Suprapubic skin (tissue), 4 donors: ENCODE measurements at places on chromosomes 6 and 20.

DNA sequence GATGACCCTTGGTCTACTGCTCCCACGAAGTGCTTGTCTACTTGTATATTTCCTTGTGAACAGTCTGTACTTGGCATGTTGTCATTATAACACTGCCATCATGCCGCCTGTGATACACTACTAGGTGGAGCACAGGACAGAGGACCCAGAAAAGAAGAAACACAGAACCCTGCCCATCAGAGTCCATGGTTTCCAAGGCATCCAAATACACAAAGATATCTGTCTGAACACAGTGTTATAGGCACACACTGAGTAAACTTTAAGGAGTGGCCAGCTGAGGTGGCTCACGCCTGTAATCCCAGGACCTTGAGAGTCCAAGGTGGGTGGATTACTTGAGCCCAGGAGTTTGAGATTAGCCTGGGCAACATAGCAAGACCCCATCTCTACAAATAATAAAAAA, 110.5 kb upstream of the SLC2A12 start:
- no peak overlapping the region for H3K4me3 ChIP-seq
- no peak overlapping the region for H3K27ac ChIP-seq
- H3K4me1 ChIP-seq: no peaks in the 10 kb centered on the region
- H3K36me3 ChIP-seq: peaks cover 5% of the 10 kb centered on the region

DNA sequence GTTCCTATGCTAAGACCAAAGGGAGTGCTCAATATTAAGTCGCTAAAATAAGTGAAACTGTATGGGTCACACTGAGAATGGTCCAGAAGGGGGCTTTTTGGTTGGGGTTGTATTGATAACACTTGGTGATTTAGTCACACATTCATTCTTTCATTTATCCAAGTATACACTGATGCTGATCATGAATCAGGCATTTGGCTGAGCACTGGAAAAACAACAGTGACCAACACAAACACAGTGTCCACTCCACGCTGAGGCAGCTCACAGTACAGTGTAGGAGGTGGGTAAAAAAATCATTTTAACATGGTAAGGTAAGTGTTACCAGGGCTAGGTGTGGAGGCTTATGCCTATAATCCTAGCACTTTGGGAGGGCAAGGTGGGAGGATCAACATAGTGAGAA, 9.2 kb upstream of the FAM83C start:
- no peaks in the 10 kb centered on the region for H3K27me3 ChIP-seq
- peaks cover 32% of the 10 kb centered on the region for H3K4me1 ChIP-seq
- DNase-seq: no peak
- no peak overlapping the region for H3K27ac ChIP-seq
- H3K36me3 ChIP-seq: no peaks in the 10 kb centered on the region

DNA sequence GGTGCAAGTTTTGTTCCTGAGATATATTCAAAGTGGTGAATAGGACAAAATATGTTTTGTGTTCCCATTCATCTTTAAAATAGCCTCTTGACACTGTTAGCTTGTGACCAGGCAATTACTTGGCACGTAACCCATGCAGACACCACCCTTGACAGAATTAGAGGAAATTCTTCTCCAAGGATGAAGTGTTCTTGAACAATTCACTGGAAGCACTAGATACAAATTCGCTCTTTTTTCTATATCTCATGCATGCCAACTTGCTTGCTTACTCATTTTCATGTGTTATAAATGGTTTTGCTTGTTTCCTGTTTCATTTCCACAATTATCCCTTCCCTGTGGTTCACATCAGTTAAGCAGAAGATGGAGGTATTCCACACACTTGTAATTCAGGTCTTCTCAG, 105.2 kb upstream of the MAN1A1 start:
- no peaks in the 10 kb centered on the region for H3K27me3 ChIP-seq
- DNase-seq: no peak
- H3K4me1 ChIP-seq: peaks cover 4% of the 10 kb centered on the region
- H3K4me3 ChIP-seq: no peak overlapping the region
- H3K36me3 ChIP-seq: no peaks in the 10 kb centered on the region

- no peaks in the 10 kb centered on the region for H3K27me3 ChIP-seq
- H3K27ac ChIP-seq: no peak overlapping the region
- H3K4me1 ChIP-seq: no peaks in the 10 kb centered on the region
- H3K36me3 ChIP-seq: no peaks in the 10 kb centered on the region
- H3K4me3 ChIP-seq: no peak overlapping the region
These were observed 81.9 kb upstream of the CEP162 start for GRCh38 chr6:84309336-84309735.

GRCh38 chr6:117275205-117275604, 9.8 kb downstream of the VGLL2 start:
- H3K27ac ChIP-seq: no peak overlapping the region
- H3K4me3 ChIP-seq: no peak overlapping the region
- peaks cover 60% of the 10 kb centered on the region for H3K27me3 ChIP-seq
- DNase-seq: no peak
- no peaks in the 10 kb centered on the region for H3K36me3 ChIP-seq

- H3K27ac ChIP-seq: no peak overlapping the region
- H3K4me1 ChIP-seq: no peaks in the 10 kb centered on the region
- no peak for DNase-seq
These were observed 137.7 kb downstream of the INSM1 start for GRCh38 chr20:20505554-20505953.

- no peak for DNase-seq
- peaks cover 7% of the 10 kb centered on the region for H3K4me1 ChIP-seq
- no peaks in the 10 kb centered on the region for H3K36me3 ChIP-seq
- no peak overlapping the region for H3K4me3 ChIP-seq
- H3K27ac ChIP-seq: no peak overlapping the region
These were observed 71.8 kb downstream of the RIOK1 start for GRCh38 chr6:7461416-7461815.

- H3K27me3 ChIP-seq: no peaks in the 10 kb centered on the region
- no peak for DNase-seq
- no peak overlapping the region for H3K27ac ChIP-seq
These were observed 16.3 kb upstream of the REV3L start for GRCh38 chr6:111499269-111499793.

- H3K27me3 ChIP-seq: no peaks in the 10 kb centered on the region
- peak; percentile 90 for DNase-seq
- H3K36me3 ChIP-seq: peaks cover 26% of the 10 kb centered on the region
- no peak overlapping the region for H3K4me3 ChIP-seq
- H3K27ac ChIP-seq: no peak overlapping the region
These were observed 23.6 kb downstream of the LRP11 start for GRCh38 chr6:149840345-149841075.

GRCh38 chr6:69044534-69044933, 409.5 kb downstream of the ADGRB3 start:
- H3K36me3 ChIP-seq: no peaks in the 10 kb centered on the region
- H3K27me3 ChIP-seq: no peaks in the 10 kb centered on the region
- no peaks in the 10 kb centered on the region for H3K4me1 ChIP-seq

GRCh38 chr20:33400812-33401183, 521 bp downstream of the CDK5RAP1 start:
- DNase-seq: no peak
- no peaks in the 10 kb centered on the region for H3K27me3 ChIP-seq
- peaks cover 26% of the 10 kb centered on the region for H3K4me1 ChIP-seq
- H3K27ac ChIP-seq: peak overlapping the region; percentile 43
- H3K4me3 ChIP-seq: peak overlapping the region; percentile 80

DNA sequence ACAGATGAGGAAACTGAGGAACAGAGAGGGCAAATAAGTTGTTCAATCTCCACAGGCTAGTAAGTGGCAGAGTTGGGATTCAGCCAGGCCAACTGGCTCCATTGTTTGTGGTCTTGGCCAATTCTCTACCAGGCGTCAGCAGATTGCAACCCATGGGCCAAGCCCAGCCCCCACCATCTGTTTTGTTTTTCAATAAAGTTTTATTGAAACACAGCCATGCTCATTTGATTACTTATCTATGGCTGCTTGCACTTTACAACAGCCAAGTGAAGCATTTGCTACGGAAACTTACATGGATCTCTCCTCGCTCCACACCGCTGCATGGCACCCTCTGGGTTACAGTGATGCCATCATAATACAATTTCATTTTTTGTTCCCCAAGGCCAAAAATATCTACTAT, 90.8 kb downstream of the ZNF217 start:
- H3K27ac ChIP-seq: no peak overlapping the region
- H3K4me3 ChIP-seq: no peak overlapping the region
- no peaks in the 10 kb centered on the region for H3K4me1 ChIP-seq
- no peak for DNase-seq

- no peaks in the 10 kb centered on the region for H3K36me3 ChIP-seq
- DNase-seq: no peak
- H3K4me1 ChIP-seq: peaks cover 95% of the 10 kb centered on the region
- peak overlapping the region; percentile 75 for H3K4me3 ChIP-seq
These were observed 5.2 kb downstream of the SDC4 start for GRCh38 chr20:45342855-45343531.

DNA sequence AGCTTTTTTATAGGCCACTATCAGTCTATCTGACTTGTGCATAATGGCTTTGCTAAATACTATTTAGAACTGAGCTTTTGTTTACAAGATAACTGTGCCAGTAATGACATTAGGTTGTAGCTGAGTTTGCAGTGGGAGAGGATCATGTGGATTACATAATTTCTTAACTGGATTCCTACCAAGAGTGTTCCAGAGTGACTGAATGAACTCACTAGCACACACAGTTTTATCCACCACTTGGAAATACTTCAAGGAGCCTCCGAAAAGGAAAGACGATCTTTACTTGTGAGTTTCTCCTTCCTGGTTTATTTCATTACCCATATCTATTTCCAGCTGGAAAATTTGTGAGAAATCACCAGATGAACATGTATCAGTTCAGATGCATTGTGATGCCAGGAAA, 10.9 kb upstream of the SYNE1 start:
- H3K27ac ChIP-seq: no peak overlapping the region
- H3K36me3 ChIP-seq: no peaks in the 10 kb centered on the region

DNA sequence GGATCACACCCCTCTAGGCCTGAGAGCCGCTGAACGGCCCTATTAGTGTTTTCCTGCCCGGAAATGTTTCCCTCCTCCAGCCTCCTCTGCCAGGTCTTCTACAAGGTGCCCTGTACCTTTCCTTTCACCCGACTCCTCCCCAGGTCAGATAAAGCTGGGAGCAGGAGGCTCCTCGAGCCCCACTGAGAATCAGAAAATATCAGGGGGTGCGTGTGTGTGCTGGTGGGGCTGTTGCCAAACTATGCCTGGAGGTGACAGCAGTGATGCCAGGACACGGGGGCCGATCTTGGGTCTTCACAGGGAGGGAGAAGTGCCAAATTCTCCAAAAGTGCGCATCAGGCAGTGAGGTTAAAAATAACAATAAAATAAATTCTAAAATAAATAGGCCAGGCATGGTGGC, 222.8 kb upstream of the RREB1 start:
- H3K27ac ChIP-seq: peak overlapping the region; percentile 87
- no peaks in the 10 kb centered on the region for H3K27me3 ChIP-seq
- DNase-seq: no peak
- H3K4me1 ChIP-seq: peaks cover 37% of the 10 kb centered on the region
- H3K4me3 ChIP-seq: no peak overlapping the region
- H3K36me3 ChIP-seq: no peaks in the 10 kb centered on the region

- H3K36me3 ChIP-seq: no peaks in the 10 kb centered on the region
- no peaks in the 10 kb centered on the region for H3K27me3 ChIP-seq
- no peaks in the 10 kb centered on the region for H3K4me1 ChIP-seq
- no peak overlapping the region for H3K27ac ChIP-seq
- DNase-seq: no peak
These were observed 41.6 kb upstream of the TMEM244 start for GRCh38 chr6:129902681-129903080.

- peaks cover 61% of the 10 kb centered on the region for H3K4me1 ChIP-seq
- no peak for DNase-seq
- no peak overlapping the region for H3K4me3 ChIP-seq
These were observed 3.5 kb upstream of the DDR1 start for GRCh38 chr6:30880698-30881252.

- no peak overlapping the region for H3K4me3 ChIP-seq
- peaks cover 5% of the 10 kb centered on the region for H3K27me3 ChIP-seq
- no peaks in the 10 kb centered on the region for H3K36me3 ChIP-seq
- DNase-seq: no peak
- no peaks in the 10 kb centered on the region for H3K4me1 ChIP-seq
These were observed 132.2 kb downstream of the DHX35 start for GRCh38 chr20:39094391-39094790.

DNA sequence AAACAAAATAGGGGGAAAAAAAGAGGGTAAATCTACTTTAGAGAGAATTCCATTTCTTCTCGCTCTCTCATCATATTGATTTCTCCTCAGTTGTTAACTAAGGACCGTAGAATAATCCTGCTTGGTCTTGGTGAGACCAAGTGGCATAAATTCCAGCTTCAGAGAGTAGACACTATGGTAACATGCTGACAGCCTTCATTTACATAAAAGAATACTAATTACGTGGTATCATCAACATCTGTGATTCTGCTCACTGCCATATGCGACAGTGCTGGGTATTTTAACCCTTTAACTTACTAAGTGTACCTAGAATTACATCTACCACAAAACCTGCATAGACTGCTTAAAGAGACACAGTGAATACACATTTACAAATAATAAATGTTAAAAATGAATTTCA, 27.1 kb downstream of the TOMM6 start:
- H3K4me3 ChIP-seq: no peak overlapping the region
- no peak overlapping the region for H3K27ac ChIP-seq
- H3K36me3 ChIP-seq: no peaks in the 10 kb centered on the region
- H3K4me1 ChIP-seq: no peaks in the 10 kb centered on the region

DNA sequence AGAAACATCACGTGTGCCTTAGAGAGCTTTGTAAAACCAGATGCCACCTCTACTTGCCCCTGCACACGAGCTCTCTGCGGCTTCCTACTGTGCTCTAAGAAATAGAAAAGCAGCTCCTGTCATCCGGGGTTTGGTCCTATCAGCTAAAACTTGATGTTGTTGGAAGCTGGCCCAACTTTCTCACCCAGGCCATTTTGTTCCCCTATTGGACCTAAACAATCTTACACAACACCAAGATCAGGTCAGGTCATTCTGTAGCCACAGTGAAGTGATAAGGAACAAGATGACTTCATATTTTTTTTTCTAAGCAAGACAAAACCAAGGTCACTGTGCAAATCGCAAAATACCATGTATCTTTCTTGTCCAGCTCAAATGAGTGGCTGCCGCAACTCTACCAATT, 486.0 kb downstream of the PTPRT start:
- no peak for DNase-seq
- no peaks in the 10 kb centered on the region for H3K36me3 ChIP-seq
- no peak overlapping the region for H3K4me3 ChIP-seq
- H3K4me1 ChIP-seq: no peaks in the 10 kb centered on the region
- no peak overlapping the region for H3K27ac ChIP-seq

DNA sequence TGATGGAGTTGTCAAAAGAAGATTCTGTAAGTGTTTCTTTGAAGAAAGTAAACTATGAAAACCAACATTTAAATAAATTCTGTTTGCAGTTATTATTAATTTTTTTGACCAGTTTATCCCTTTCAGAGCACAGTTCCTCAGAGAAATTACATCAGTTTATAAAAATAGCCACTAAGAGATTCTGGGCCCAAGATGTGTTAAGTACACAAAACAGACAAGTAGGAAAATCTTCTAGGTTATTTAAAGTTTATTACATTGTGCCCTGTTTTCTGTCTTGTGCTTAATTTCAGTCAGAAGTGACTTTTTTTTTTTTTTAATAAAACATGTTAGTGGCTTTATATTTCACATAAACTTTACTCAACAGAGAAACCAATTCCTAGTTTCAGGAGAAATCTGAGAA, 72.3 kb downstream of the ECT2L start:
- H3K36me3 ChIP-seq: no peaks in the 10 kb centered on the region
- peaks cover 3% of the 10 kb centered on the region for H3K4me1 ChIP-seq
- DNase-seq: no peak
- H3K4me3 ChIP-seq: no peak overlapping the region
